Mesendoderm (in vitro differentiated cells): ENCODE measurements at places on chromosomes 13 and 19.

DNA sequence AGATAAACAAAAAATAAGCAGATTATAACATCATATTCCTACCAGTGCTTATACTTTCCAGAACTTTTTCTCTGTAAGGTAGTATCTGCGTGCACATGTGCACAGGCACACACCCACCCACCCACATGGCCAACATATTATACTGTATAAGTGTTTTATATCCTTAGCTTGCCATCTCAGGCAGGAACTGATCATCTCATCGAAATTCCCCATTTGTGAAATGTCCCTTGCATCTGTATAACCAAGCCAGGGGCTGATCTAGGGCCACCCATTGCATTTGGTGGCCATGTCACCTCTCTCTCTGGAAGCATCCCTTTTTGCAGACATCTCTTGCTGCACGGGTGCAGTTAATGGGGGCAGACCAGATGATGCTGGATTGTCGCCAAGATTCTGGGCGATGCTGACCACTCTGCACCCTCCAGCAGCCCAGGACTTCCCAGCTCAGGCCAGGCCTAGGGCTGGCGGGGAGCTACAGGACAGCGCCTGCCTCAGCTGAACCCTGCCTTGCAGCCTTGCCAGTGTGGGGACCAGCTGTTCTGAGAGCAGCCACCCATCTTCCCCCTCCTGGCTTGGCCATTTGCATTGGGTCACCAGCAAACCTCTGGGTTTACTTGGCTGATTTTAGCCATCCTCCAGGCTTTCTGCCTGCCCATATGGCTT is 95.9 kb downstream of the SLC7A1 start:
- DNase-seq: no peak

DNA sequence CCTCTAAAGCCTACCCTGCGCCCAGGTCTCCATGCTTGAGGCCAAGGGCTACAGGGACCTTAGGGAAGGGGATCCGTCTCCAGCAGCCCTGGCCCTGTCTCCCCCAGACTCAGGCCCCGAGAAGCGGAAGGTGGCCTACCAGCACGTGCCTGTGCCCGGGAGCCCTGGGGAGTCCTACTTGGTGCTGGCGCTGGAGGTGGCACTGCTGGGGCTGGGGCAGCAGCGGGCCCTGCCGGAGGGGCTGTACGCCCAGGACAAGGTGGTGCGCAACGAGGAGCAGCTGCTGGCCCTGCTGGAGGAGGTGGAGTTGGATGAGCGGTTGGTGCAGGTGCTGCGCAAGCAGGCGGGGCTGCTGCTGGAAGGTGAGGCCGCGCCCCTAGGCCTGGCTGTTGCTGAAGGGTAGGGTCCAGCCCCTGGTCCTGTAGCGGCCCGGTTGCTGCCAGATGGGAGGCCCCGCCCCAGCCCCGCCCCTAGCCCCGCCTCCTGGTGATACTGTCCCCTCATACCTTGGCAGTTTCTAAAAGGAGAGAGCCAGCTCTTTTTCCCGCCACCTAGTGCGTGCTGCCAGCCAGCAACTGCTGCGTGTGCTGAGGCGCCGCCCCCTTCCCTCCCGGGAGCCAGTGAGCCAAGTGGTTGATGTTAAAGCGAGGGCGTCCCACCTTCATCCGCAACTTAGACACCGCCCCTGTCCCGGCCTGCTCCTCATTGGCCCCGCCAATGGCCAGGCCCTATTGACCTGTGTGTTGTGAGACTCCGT is 22.6 kb downstream of the ZSWIM4 start:
- peak; percentile 99 for DNase-seq

- no peak for DNase-seq
Observed at GRCh38 chr19:51027126-51027806, 850 bp upstream of the KLK11 start.

DNA sequence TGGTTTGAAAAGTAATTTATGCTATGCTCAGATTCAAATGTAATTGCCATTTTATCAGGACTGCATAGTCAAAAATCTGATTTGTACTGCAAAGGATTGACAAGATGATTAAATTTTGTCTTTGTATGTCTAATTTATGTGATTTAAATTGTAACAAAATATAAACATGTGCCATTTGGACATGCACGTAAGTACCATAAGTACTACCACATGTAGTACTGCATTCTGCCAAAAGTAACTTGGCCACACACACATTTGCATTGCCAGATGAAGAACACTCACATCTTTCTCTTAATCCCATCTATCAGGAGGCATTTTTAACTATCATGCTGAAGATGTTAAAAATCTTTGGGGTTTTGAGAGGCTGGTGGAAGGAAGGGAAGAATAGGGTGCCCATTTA is 133.3 kb downstream of the KLF12 start:
- no peak for DNase-seq

GRCh38 chr13:84670245-84670644 is 788.0 kb upstream of the SLITRK1 start:
- no peak for DNase-seq

GRCh38 chr19:39524495-39524894 is 8.2 kb downstream of the EID2B start:
- no peak for DNase-seq

DNA sequence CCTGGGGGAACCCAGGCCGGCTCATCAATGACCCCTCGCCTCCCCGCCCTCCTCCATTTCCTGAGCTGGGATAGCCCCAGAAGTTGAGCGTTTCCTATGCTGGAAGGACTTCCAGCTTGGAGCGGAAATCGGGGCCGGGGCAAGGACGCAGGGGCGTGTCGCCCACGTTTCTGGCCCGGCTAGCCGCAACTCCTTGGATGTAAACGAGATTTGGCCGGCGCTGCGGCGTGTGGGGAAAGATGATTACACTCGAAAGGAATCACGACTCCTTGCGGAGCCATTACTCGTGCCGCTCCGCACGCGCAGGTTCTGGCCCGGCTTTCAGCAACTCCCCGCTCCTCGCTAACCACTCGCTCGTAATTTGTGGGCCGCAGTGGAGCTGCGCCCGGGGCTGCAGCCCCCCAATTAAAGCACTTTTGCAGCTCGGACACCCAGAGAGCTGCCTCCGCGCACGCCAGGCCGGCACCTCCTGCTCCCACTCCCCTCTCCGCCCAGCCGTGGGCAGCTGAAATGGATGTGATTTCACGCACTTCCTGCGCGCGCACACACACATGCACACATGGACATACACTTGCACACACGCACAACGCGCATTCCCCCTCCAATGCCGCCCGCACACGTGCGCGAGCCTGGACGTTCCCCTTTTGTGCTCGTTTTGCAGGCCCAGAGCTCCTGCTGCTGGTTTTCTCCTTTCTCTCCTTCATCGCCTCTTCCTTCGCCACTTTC is 15.7 kb downstream of the ZIC5 start:
- peak; percentile 54 for DNase-seq

- DNase-seq: no peak
Observed at GRCh38 chr19:55907746-55908145, 24.4 kb downstream of the NLRP13 start.

DNA sequence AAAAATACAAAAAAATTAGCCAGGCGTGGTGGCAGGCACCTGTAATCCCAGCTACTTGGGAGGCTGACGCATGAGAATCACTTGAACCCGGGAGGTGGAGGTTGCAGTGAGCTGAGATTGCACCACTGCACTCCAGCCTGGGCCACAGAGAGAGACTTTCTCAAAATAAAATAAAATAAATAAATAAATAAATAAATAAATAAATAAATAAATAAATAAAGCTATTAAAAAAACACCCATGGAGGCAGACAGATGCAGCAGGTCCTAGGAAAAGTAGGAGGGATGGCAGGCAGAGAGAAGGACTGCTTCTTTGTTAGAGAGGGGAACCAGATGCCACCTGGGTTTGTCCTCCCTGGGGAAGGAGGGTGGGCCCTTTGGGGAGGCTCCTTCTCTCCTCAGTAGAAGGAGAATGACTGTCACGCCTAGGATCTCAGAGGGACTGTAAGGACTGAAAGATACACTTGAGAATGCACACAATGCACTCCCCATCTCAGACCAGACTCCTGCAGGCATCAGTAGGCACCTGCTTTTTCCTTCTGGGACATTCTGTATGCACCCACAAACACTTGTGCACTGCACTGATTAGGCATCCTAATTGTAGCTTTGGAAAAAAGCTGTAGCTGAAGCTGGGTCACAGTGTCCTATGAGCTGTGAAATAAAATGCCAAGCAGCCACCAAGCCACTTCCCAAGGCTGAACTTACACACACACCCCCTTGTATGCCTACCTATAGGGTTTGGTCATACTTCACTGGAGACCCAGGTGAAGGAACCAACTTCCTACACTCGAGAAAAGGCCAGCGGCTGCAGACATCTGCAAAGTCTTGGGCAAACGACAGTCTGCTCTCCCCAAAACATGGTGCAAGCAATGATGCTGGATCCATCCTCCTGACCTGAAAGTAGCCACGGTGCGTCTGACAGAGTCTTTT is 18.9 kb upstream of the SLC35E1 start:
- DNase-seq: no peak

GRCh38 chr13:30841154-30841553 is 64.9 kb upstream of the MEDAG start:
- DNase-seq: no peak

GRCh38 chr13:48879432-48879831 is 96.3 kb upstream of the FNDC3A start:
- DNase-seq: no peak

DNA sequence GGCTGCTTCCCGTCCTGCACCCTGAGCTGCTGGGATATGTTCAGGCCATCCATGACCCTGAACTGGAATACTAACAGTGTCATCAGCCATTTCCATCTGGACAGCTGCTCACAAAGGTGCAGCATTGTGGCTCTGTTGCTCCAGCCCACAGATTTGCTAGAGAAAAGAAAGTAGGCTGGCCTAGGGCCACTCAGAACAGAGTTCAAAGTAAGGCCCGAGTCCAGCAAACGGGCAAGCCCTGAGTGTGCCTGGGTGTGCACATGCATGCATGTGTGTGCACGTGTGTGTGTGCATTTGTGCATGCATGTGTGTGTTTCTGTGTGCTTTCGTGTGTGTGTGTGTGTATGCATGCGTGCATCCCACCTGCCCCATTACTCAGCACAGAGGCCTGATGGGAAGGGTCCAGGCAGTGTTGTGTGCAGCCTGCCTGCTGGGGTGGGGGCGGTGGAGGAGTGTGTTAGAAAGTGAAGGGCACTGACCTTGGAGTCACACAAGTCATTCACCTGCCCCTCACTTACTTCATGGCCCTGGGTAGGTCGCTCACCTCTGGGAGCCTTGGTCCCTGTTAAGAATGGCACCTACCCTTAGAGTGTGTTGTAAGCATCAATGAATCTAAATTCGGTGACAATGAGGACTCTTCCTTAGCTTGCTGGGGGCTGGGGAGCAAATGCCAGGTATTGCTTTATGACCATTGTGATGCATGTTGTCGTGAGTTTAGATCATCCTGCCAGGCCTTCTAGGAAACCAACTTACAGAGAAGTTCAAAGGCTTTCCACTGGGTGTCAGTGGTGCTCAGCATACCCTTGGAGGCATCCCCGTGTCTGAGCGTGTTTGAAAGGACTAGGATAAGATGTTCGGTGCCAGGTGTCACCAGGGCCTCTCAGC is 53.2 kb downstream of the GPR12 start:
- DNase-seq: peak; percentile 82

- DNase-seq: no peak
Observed at GRCh38 chr19:51541458-51542357, 10.2 kb upstream of the SIGLEC6 start.

GRCh38 chr13:51243832-51244231 is 21.6 kb downstream of the FAM124A start:
- DNase-seq: peak; percentile 46

GRCh38 chr13:68927387-68928026 is 1180.1 kb upstream of the ATXN8OS start:
- DNase-seq: peak; percentile 94

DNA sequence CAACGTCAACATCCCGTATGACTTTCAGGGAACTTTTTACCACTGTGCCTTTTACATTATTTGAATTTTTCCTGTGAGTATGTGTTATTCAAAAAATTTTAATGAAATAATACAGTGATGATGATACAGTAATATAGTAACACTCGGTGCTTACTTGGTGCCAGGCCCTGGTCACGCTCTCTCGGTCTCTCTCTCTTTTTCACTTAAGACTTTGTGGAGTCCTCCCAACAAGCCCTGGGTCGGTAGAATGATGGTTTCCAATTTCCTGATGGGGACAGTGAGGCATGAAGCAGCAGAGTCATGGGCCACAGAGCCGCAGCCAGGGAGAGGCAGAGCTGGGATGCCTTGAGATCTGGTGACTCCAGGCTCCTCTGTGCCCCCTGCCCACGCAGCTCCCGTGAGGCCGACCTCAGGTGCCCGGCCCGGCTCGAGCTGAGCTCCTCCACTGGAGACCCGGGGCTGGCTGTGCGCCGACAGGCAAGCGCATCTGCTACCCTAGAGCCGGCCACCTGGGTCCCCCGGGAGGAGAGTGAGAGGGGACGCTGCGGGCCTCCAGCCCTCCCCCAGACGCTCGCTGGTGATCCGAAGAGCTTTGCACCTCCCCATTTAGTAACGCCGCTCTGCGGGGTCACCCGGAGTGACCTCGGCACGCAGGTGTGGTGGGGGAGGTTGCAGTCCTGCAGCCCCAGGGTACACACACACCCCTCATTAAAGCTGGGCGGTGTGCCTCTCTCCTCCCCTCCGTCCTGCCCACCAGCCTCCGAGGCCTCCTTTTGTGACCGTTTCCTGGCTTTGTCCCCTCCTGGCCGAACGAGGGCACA is 4.4 kb upstream of the SBK3 start:
- DNase-seq: peak; percentile 49

GRCh38 chr13:23384111-23384510 is 49.4 kb downstream of the SACS start:
- no peak for DNase-seq

DNA sequence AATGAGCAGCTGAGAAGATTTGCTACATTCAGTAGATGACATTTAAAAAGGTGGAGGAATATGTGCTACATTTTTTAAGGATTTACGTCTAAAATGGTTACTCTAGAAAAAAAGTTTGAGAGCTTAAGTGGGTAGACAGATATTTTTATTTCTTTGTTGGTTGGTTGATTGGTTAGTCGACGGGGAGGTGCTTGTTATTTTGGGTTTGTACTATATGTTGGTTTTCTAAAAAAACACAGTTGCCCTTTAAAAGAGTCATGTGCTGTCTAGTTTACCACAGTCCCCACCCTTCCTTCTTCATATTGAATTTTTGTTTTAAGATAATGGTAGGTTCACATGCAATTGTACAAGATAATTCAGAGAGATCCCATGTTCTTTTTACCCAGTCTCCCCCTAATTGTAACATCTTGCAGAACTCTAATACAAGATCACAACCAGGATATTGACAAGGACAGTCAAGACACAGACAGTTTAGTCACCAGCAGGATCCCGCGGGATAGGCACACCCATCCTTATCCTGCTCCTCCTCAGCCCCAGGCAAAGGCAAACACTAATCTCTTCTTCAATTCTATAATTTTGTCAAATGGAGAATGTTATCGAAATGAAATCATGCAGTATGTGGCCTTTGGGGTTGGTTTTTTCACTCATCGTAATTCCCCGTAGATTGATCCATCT is 171.4 kb downstream of the FOXO1 start:
- no peak for DNase-seq

GRCh38 chr19:45866400-45867176 is 2.5 kb downstream of the FOXA3 start:
- no peak for DNase-seq

GRCh38 chr13:65999411-65999810 is 1230.7 kb downstream of the PCDH9 start:
- no peak for DNase-seq

DNA sequence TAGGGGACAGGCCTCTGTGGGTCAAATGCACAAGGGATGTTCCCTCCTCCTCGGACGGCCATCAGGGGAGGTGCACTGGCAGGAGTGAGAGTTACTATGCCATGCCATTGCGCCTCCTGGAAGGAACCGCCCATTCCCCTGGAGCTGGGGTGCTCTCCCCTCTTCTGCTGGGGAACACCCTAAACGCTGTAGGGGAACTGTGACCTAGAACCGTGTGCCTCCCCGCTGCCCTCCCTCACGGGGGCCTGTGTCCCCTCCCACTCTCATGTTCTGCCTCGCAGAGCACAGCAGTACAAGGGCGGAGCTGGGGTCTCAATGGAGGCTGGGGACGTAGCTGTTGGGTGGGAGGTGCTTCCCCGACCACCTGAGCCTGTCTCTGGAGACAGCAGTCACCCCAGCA is 17.2 kb upstream of the CRTC1 start:
- no peak for DNase-seq
